ENCODE measurements at places on chromosomes 3 and 15. TPM values are rescaled to one million over a fixed set of nuclear protein-coding genes. Genes with fewer than 3 reads are reported as not detected.

NUTM1 gene
- not detected for total RNA-seq

TRAT1 gene
- not detected for total RNA-seq

ADAMTSL3 gene
- total RNA-seq = 0.05 TPM

GRCh38 chr3:193207290-193208273 is 33.4 kb upstream of the PLAAT1 start:
- DNase-seq = no peak

ZBED2 gene
- not detected for total RNA-seq

DNA sequence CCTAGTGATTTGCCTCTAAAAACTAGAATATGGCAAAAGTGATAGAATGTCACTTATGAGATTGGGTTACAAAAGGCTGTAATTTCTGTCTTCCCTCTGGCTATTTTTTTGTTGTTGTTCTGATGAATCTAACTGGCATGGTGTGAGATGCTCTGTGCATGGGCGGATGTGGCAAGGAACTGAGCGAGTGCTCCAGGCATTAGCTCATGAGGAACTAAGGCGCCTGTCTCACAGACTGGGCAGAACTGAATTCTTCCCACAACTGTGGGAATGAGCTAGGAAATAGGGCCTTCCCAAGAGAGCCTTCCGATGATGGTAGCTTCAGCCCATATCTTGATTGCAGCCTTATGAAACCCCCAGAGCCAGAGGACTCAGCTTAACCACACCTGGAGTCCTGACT is 222.5 kb downstream of the NR2F2 start:
- DNase-seq = peak; percentile 19

DNA sequence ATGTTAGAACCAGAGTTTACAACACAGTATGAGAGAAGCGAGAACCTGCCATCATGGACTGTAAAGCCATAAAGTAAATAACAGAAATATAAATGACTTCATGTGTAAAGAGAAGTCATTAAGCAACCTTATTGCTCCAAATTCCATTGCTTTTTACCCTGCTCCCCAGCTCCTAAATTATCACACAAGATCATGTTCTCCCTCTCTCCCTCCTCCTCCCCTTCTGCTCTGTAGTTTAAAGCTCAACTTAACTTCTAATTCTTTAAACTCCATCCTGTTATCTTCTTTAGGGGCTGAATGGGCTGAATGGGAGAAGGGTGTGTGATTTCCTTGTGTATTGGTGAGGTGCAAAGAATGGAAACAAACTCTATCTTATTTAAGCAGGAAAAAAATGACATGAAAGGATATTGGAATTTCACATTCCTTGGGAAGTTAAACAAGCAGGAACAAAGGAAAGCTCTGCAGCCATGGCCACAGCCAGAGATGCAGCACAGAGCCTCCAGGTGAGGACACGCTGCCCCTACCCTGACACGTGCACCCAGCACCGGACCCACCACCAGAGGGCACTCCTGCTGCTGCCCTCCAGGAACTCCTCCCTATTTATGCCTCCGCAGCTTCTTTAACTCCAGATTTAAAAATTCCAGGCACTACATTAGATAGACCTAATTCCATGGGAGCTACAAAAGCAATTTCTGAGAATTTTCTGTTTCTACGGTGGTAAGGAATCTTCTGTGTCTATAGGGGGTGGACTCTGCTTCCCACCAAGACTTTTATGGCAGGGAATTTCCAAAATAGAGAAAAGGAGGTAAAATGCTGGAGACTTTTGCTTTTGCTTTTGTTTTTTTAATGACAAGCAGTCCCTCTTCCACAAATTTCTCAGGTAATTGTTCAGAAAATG is 76.9 kb upstream of the ABI3BP start:
- peak; percentile 49 for DNase-seq

GOLGA6A gene
- not detected for total RNA-seq

DNA sequence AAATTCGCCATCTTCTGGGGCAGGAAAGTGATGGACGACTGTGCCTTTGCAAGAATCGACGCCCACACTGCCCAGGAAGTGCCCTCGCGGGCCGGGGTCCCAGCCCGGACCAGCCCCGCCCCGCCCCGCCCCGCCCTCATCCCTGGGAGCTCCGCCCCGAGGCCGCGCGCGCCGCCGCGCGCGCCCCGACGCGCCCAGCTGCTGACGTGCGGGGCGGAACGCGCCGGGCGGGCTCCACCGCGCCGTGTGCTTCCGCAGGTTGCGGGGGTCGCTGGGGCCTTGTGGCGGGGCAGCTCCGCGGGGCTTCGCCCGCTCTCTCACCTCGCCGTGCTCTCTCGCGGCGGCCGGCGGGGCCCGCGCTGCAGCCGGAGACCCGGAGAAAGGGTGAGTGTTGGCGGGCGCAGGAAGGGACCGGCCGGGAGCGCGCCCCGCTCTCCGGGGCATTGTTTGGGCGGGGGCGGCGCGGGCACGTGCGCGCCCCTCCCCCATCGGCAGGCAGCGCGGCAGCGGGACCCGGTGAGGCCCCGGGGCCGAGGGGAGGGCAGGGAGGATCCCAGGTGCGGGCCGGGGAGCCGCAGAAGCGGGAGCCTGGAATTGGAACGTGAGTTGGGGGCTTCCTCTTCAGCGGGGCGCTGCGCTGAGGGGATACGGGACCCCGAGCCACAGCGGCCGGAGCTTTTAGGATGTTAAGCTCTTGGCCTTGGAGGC is at the start of gene YEATS2:
Gene YEATS2, plus strand, starts transcription at position 188 of the 708 bp plus-strand sequence. CDS start 17,366 bp downstream, outside the sequence.
- peak; percentile 74 for DNase-seq

DNA sequence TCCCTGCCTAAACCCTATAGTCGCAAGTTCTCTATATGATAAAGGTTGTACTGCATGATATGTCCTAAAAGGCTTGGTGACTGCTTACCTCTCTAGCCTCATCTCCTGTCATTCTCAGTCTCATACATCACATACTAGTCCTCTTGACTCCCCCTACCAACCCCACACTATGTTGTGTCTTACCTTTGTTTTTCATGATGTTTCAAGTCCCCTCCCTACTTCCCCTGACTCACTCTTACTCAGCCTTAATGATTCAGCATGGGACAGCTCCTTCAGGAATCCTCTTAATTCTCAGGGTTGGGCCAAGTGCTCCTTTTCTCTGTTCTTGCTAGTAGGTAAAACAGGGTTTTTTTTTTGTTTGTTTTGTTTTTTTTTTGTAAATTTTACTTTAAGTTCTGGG is 49.6 kb downstream of the SLMAP start:
- peak; percentile 45 for DNase-seq

GRCh38 chr3:90102146-90102545 is 994.7 kb downstream of the EPHA3 start:
- no peak for DNase-seq

DNA sequence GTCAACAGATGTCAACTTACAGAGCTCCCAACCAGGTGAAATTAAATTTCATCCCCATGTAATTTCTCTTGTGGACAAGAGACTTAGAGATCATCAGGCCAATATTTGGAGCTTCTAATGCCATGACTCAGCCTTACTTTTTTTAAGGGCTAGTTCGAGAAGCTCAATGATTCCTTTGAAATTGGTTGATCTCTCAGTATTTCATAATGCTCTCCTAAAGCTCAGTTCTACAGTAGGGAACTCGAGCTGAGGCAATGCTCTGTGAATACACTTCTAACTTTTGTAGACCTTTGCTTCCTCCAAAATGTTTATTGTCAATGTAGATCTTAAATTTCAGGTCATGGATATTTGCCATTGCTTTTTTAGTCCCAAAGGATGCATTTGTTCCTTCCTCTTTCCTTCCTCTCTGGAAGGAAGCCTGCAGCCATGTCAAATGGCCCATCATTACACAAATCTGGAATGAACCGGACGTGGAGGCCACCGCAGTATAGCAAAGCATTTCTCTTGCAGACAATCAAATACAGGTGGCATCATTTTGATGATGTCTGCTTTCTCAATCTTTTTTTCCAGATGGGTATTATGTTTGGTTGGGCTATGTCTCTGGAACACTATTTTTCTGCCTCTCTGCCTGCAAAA is 28.3 kb downstream of the STARD5 start:
- DNase-seq = no peak

DNA sequence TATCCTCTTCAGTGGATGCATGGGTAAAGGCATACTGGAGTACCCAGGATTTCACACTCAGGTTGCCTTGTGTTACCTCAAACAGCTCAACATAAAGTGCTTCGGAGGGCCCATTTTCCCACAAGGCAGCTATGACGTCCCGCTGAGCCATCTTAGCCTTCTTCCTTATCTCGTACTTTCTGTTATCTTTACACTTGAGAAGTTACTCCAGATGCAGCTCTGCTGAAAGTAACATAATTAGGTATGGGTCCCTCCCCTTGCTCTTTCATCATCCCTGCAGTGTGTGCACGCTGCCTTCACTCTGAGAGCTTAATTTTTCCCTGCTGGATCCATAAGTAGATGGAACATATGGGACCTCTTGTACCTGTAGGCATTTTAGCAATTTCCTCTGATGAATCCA is 410.3 kb downstream of the AGBL1 start:
- no peak for DNase-seq

GRCh38 chr3:127172211-127172610 is 20.7 kb upstream of the PRR23E start:
- DNase-seq = no peak

DNA sequence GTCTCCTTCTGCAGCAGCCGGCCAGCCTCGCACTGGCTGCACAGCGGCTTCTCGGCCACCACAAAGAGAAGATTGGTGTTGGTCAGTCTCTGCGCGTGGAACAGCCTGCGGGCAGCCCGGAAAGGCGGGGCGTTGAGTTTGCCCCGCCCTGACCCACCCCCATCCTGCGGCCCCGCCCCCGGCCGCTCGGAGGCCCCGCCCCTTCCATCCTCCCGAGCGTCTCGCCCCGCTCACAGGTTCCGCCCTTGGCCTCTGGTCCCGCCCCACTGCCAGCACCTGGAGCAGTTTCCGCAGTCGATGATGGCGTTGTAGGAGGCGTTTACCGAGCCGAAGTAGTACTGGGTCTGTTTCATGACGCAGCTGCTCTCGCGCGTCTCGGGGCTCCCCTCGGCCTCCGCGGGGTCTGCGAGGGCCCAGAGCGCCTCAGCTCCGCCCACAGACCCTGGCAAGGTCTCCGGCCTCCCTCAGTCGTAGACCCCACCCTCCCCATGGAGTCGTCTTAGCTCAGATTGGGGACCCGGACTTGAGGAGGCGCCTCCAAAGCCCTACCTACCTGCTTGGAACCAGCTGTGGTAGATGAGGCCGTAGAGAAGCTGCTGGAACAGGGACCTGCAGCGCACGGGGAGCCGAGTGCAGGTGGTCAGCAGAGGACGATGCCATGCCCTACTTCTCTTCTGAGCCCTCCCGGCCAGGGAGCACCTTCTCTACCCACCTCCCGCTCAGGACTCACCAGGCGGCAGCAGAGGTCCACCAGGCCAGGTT is 5.9 kb upstream of the TMEM115 start:
- no peak for DNase-seq

GRCh38 chr15:96351761-96352603 is 21.5 kb downstream of the NR2F2 start:
- DNase-seq = no peak

DNA sequence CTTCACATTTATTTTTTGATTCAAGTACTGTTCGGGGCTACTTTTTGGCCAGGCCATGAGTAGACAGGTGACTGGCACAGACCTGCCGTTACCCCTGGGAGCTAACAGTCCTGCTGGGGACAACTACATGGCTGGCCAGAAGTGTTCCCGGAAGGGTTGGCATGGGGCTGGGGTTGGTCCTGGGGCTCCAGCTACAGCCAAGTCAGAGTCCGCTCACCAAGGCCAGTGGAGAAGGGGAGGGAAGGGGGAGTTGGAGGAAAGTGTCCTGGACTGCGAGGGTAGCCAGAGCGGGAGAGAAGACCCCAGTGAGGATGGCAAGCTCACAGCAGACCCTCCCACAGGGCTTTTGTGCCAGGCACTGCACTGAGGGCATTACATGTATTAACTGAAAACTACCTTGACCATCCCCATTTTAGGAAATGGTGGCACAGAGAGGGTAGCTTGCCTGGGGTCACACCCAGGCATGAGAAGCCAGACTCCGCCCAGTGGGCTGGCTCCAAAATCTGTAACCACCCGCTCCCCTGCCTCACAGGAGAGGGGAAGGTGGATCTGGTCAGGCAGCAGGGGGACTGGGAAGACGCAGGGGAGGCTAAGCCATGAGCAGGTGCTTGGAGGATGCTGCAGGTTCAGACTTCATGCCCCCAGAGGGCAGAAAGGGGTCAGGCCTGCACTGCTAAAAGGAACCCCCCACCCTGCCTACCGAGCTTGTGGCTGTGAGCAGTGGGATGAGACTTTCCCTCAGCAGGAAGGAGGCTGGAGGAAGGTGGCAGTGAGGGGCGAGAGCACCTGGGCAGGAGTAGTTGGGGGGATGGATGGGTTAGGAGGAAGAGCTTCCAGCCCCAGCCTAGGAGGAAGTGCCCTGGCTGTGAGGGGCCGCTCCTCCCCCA is 38.3 kb upstream of the ESYT3 start:
- DNase-seq = no peak

- peak; percentile 80 for DNase-seq
These were observed 43.9 kb downstream of the CCNL1 start for GRCh38 chr3:157116017-157116416.

GRCh38 chr3:17065315-17065714 is 180.6 kb downstream of the PLCL2 start:
- DNase-seq = no peak

GRCh38 chr15:73265536-73266153 is 103.1 kb downstream of the HCN4 start:
- DNase-seq = peak; percentile 68

- no peak for DNase-seq
These were observed 77.0 kb downstream of the TM4SF4 start for GRCh38 chr3:149551500-149551899.

CLDN1 gene
- total RNA-seq = 0.62 TPM

DNA sequence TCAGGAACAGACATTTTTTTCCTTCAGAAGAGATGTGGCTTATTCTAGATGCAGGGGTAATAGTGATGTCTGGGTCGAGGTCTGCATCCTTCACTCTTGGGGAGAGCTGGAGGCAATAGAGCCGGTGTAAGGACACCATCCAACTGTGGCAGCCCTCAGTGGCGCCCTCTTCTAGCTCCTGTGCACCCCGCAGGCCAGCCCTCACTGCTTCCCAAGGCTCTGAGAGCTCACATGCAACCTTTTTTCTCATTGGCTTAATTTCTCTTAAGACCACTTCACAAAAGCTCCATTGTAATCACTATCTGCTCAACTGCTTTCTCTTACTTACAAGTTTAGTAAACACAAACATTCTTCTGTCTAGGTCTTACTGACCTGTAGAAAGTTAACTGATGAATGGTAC is 3.9 kb upstream of the VPS8 start:
- DNase-seq = no peak

DNA sequence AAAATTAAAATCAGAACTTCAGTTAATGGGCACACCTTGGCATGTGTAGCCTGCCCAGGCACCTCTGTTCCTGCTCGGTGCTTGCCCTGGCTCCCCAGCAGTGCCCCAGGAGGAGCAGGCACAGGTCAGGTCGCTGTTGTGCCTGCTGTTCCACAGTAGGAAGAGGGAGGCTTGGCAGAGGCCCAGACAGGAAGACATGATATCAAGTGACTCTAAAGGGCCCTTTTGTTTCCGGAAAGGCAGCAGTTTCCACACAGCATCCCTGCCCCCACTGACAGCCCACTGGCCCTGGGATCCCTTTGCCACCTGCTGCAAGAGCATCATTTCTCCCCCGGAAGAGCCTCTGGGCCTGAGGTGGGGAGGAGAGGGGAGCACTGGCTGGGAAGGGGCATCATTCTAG is 40.5 kb upstream of the HES1 start:
- no peak for DNase-seq

GPR171 gene
- total RNA-seq = not detected

Measured in myocyte (in vitro differentiated cells).